Glutamatergic neuron (in vitro differentiated cells): ENCODE measurements at places on chromosomes 3 and 15.
A peak's percentile ranks its signal among the peaks of the same experiment; 100 is the strongest.

- DNase-seq: no peak
Observed at GRCh38 chr15:85692321-85692720, 102.4 kb downstream of the KLHL25 start.

- no peak for DNase-seq
Observed at GRCh38 chr15:42401544-42402454, 42.5 kb downstream of the CAPN3 start.

- no peak for DNase-seq
Observed at GRCh38 chr3:188468196-188468595, 314.2 kb downstream of the LPP start.

DNA sequence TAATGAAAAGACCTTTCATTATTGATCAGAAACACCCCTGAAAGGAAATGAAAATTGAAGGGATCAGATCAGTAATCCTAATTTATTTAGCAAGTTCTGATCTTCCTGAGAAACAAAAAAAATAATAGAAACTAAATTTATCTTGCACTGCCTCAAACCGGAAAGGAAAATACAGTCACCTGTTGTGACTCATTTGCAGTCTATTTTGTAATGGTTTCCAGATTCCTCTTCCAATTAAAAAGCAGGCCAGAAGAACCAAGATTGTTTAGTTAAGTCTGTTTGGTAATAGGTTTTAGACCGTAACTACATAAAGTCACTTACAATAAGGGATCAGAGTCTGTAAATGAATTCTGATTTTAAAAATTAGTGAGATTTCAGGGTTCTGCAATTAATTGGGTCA lies 49.7 kb upstream of the ATOSA start:
- no peak for DNase-seq

GRCh38 chr3:63918321-63918720 lies 6.1 kb upstream of the SCAANT1 start:
- no peak for DNase-seq

DNA sequence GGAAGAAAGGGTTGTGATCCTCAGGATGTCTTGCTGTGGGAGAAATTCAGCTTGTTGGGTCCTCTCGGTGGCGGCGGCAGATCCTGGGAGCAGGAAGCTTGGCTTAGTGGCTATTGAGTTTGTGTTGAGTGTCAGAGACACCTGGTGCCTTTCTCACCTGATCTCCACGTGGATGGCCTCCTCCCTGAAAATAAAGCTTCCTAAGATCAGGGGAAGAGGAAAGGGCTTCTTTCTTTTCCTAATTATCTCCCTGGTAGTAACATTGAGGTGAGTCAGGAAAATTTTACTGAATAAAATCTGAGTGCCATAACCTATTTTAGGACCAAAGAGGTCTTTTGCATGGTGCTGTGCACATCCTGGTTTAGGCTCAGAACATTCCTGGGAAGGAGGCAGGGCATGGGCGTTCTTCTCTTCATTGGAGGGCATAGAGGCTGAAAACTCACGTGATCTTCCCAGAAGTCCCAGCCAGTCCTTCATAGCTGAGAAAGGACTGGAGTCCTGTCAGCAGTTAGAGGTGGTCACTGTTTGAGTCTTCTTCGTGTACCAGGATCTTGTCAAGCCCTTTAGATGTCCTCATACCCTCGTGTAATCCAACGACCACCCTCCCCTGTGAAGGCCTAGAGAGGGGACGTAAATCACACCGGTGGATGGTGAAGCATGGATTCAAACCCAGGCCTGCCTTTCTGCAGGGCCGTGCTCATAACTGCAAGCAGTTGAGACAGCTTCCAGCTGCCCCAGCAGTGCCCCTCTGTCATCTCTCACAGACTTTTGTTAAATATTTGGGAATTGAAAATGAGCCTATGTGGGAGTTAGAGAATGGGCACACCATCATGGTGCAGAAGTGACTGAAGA lies 1.1 kb downstream of the CMTM8 start:
- DNase-seq: no peak

- no peak for DNase-seq
Observed at GRCh38 chr15:68234060-68234459, 4.5 kb upstream of the CLN6 start.

GRCh38 chr3:143147707-143148106 lies 28.1 kb downstream of the CHST2 start:
- no peak for DNase-seq

GRCh38 chr15:50493625-50494024 lies 52.8 kb downstream of the USP50 start:
- no peak for DNase-seq

- DNase-seq: no peak
Observed at GRCh38 chr3:172260381-172260780, 187.9 kb downstream of the GHSR start.

DNA sequence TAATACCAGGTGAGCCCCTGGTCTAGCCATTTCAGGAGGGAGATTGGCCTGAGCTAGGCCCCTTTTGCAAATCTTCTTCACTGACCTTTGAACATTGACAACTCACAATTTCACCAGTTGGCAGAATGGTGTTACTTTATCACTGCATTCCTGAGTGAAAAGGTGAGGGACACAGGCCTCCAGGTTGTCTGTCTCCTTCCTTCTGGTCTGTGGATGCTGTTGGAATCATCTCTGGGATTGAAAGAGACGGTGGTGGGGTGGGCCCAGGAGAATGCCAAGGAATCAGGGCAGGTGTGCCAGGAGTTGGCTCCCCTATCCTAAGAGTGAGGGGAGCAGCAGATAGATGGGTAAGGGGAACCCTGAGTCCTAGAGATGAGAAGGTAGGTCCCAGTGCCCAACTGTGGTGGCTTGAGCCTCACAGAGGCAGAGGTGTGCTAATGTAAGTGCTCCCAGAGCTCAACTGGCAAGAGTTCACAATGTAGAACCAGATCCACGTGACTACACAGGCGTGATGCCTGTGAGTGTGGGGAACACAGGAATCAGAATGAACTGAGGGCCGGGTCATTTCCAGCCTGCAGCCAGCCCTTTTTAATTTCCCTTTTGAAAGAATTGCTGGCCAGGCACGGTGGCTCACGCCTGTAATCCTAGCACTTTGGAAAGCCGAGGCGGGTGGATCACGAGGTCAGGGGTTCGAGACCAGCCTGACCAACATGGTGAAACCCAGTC lies 11.2 kb downstream of the C3orf62 start:
- DNase-seq: no peak

- DNase-seq: no peak
Observed at GRCh38 chr15:99239545-99240198, 9.7 kb downstream of the TTC23 start.

DNA sequence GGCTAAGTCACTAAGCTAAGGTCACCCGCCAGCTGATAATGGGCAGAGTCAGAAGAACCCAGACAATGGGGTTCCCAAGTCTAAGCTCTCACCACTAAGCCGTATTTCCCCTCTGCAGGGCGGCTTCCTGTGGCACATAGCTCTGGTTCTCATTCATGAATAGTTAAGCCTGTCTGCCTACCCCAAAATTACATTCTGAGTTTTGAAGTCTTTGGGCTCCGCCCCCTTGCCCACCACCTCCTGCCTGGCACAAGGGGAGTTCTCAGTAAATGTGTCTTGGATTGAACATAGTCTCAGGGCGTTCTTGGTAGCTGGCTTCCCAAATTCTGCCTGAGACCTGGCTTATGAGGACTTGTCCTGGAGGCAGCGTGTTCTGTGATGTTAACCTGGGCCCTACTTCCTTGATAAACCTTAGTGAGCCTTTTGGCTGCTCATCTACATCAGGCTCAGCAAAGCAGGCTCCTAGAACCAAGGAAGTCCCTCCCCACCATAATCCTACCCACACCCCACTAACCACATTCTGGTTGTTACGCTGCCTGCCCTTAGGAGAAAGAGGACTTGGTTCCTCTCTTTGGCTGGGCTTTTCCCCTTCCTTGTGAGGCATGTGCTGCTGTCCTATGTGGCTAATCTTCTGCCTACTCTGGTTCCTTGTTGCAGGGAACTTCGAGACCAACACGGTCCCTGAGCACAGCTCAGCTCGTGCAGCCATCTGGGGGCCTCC lies 54.9 kb downstream of the STARD5 start:
- no peak for DNase-seq

- peak; percentile 62 for DNase-seq
Observed at GRCh38 chr3:51384055-51384725, 901 bp upstream of the MANF start.

GRCh38 chr3:69084326-69085167 lies at the start of gene ARL6IP5:
Gene ARL6IP5 (plus strand): TSS chr3:69084937. CDS start chr3:69085048, 111 bp downstream.
- peak; percentile 95 for DNase-seq

DNA sequence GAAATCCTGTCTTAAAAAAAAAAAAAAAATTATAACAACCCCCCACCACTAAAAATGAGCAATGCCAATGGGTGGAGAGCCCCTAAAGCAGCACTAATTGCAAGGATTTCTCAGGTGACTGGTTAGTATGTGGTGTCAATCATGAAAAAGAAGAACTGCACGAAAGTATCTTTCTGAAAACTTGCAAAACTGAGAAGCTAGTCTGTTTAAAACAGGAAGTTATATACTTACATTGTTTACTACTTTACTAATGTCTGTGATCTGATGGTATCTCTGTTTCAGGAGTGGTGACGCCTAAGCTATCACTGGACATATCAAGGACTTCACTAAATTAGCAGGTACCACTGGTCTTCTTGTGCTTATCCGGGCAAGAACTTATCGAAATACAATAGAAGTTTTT lies at the start of gene CCR3:
Gene CCR3, plus strand, starts transcription at position 341 of the 400 bp plus-strand sequence. CDS start 22,699 bp downstream, outside the sequence.
- DNase-seq: no peak

DNA sequence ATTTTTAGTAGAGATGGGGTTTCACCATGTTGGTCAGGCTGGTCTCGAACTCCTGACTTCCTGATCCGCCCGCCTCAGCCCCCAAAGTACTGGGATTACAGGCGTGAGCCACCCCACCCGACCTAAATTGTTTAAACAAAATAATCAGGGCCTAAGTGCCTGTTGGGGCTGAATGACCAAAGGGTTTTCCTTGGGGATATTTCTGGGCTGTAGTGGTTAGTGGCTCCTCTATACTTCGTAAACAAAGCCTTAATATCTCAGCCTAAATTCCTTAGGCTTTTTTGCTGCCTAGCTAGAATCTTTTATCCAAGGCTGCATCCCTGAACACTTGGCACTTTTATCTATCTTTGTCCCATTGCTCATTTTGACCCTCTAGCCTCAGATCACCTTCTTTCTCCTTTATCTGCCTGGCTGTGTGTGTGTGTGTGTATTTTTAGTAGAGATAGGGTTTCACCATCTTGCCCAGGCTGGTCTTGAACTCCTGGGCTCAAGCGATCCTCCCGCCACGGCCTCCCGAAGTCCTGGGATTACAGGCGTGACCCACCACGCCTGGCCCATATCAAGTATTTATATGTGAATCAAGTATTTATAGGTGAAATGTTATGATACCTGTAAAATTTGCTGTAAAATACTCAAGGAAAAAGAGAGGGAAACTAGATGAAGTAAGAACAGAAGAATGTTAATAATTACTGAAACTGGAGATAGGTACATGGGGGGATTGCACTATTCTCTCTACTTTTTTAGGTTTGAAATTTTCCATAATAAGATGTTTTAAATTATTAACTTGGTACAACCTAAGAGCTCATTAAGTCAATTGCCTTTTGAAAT lies 1.8 kb downstream of the NUSAP1 start:
- DNase-seq: no peak

DNA sequence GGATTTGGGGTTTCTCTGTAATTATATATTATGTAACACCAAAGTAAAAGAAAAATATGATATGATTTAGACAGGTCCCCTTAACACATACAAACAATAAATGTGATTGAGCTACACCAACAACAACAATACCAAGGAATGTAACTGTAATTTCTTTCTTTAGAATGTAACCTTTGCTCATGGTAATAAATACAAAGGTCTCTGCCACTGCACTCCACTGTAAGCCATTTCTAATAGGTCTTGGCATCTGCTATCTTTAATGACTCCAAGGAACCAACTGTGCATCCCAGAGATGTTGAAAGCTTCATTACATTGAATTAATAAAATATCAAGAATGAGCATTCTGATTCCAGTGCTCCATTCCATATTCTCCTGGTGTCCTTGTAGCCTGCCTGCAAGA lies 88.8 kb downstream of the PDZRN3 start:
- DNase-seq: no peak

DNA sequence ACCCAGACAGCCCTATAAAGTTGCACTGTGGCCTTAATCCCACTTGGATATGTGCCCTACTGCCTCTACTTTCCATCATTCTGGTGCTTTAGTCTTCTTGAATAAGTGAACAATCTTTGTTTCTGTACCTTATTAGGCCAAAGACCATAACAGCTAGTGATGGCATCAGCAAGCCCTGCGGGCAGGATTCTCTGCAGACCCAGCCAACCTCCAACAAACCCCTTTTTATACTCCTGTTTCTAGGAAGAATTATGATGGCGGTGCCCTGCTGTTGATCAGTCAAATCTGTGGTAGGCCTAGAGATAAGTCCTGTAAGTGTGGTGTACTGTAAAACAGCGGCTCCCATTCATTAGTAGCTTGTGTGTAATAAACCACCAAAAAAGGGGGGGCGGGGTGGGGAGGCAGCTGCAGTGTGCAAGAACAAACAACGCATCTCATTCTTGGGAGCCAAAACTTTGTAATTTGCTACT lies 40.5 kb downstream of the SOX2 start:
- no peak for DNase-seq

GRCh38 chr3:192727032-192727847 lies at the start of gene FGF12:
Gene FGF12 (minus strand): TSS chr3:192727541.
- DNase-seq: peak; percentile 95

- DNase-seq: no peak
Observed at GRCh38 chr3:142602619-142603385, 6.6 kb downstream of the PLS1 start.

- no peak for DNase-seq
Observed at GRCh38 chr3:140219291-140219690, 284.3 kb downstream of the CLSTN2 start.

GRCh38 chr3:95037927-95038326 lies 975.1 kb downstream of the NSUN3 start:
- DNase-seq: no peak

DNA sequence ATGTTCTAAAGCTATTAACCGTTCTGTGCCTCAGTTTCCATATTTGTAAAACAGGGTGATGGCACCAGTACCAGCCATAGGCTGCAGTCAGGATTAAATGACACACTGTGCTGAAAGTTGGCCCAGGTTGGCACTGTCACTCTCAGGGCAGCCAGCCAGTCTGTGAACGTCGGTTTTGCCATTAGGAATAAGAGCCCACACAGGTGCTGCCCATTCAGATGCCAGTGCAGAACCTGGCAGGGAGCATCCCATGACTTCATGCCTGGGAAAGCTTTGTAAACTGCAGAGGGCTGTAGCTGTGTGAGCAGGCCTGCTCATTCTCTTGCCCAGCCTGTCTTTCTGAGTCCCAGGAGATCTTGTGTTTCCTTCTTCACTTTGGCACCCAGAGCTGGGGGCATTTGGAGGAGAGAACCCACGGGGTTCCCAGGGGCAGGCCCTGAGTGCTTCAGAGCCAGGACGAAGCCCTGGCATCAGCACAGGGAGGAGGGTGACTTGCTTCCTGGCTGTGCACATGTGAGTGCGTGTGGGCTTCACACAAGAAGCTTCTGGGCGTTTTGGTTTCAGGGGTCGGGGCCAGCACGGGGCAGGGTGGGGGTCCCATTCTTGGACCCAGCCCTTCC lies 46.9 kb downstream of the ZNF710 start:
- no peak for DNase-seq

- DNase-seq: no peak
Observed at GRCh38 chr3:169939320-169939719, 27.3 kb upstream of the SEC62 start.

GRCh38 chr15:88493844-88494243 lies 26.3 kb downstream of the MRPS11 start:
- peak; percentile 72 for DNase-seq

- no peak for DNase-seq
Observed at GRCh38 chr15:98528046-98528725, 120.2 kb upstream of the IGF1R start.
